Stomach (tissue), 19 donors: ENCODE measurements at places on chromosomes 4 and X. TPM values are rescaled to one million over a fixed set of nuclear protein-coding genes. Genes with fewer than 3 reads are reported as not detected.

The CFAP299 gene
- not detected for total RNA-seq

The KLB gene
- total RNA-seq: not detected

The GRID2 gene
- not detected for total RNA-seq

The NDNF gene
- 3.5 TPM for total RNA-seq

GRCh38 chr4:159227984-159228383, 125.1 kb downstream of the RAPGEF2 start:
- peaks cover 38% of the 10 kb centered on the region for H3K4me1 ChIP-seq
- peak overlapping the region; percentile 65 for H3K27ac ChIP-seq
- DNase-seq: peak; percentile 94
- no peaks in the 10 kb centered on the region for H3K36me3 ChIP-seq
- H3K27me3 ChIP-seq: no peaks in the 10 kb centered on the region
- H3K4me3 ChIP-seq: no peak overlapping the region
